ENCODE measurements at places on chromosomes 1 and 21. TPM values are rescaled to one million over a fixed set of nuclear protein-coding genes. Genes with fewer than 3 reads are reported as not detected.

Gene BEST4
- total RNA-seq: not detected

Gene CYP4B1
- total RNA-seq: 1.2 TPM

Gene LCE7A
- total RNA-seq: not detected

Gene ACTL8
- total RNA-seq: not detected

Gene CELA2A
- not detected for total RNA-seq

GRCh38 chr1:109254621-109255096 is 5.3 kb downstream of the CELSR2 start:
- DNase-seq: no peak

GRCh38 chr1:110003747-110004428 is 19.3 kb downstream of the AHCYL1 start:
- DNase-seq: peak; percentile 56

- DNase-seq: no peak
Measured at GRCh38 chr1:159084867-159085266, 8.3 kb upstream of the AIM2 start.

GRCh38 chr1:244796719-244797406 is 38.6 kb upstream of the COX20 start:
- peak; percentile 79 for DNase-seq

GRCh38 chr1:153934746-153935145 is 11.8 kb downstream of the DENND4B start:
- DNase-seq: no peak

- DNase-seq: no peak
Measured at GRCh38 chr1:68093737-68094136, 43.3 kb upstream of the DIRAS3 start.

DNA sequence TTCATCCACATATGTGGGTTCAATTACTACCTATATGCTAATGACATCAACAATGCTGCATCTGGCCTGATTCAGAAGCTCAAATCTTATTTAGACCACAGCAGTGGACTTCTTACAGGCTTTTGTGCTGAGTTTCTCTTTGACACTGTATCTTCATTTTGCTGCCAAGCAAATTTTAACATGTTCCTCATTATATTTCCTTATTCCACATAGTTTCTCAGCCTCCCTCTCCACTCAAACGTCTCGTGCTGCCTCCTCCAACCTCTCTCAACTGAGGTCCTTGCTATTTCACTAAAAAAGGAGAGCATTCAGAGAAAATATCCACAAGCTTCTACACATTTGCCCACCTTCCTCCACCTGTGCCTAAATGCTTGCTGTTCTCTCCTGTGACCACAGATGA is 6.5 kb downstream of the TDRKH start:
- no peak for DNase-seq

All from Calu3 (cell line).